GM23338 (cell line): ENCODE measurements at places on chromosomes 3 and 15.
A peak's percentile ranks its signal among the peaks of the same experiment; 100 is the strongest.

DNA sequence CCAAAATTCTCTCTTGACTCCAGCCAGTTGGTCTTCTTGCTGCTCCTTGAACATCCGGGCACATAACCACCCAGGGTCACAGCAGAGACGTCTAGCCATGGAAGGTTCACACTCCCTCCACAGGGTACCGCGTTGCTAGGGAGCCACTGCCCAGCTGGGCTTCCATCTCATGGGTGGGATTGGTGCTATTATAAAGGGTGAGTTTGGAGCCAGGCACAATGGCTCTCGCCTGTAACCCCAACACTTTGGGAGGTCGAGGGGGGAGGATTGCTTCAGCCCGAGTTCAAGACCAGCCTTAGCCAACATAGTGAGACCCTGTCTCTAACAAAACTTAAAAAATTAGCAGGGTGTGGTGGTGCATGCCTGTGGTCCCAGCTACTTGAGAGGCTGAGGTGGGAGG is 17.5 kb upstream of the SKOR1 start:
- DNase-seq = no peak

- DNase-seq = peak; percentile 77
Observed at GRCh38 chr3:50652709-50653108, 22.0 kb upstream of the DOCK3 start.

DNA sequence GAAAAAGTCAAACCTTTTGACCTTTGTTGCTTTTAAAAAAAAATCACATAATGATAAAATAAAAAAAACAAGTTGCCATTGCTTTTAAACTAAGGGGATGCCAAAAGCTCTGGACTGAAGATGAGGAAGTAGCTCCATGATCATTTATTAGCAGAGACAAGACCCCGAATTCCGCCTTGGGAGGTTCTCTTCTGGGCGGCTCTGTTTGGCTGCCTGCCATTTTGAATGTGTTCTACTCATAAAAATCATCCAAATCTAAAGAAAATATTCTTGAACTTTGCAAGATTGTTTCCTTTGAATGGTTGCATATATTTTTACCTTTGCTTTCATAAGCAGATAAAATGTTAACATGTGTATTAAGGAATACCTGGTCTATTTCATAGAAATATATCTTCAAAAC is 63.8 kb downstream of the NCEH1 start:
- DNase-seq = no peak

DNA sequence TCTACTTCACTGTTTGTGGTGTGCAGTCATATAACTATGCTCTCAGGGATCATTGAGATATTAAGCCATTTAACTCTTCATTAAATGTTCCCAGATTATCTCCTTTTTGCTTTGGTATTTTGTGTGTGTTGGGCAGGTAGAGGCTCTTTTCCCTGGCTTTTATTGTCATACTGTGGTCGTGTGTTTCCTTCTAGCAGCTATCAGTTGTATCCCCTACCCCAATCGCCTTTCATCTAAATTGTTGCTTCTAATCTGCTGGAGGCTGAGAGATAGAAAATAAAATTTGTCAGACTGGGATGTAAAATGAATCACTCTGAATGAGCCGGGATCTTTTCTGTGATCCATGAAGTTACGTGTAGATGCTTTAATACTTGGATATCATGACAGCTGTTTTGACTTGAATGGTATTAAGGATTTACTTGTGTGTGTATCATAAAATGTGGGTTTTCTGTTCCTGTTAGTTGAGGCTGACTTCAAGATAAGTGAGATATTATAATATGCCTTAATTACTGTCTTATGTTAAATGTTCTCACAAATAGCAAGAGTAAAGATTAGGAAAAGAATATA is 9.2 kb downstream of the NFKBIZ start:
- DNase-seq = no peak

- peak; percentile 85 for DNase-seq
Observed at GRCh38 chr15:65054333-65055200, 9.4 kb downstream of the SLC51B start.

- no peak for DNase-seq
Observed at GRCh38 chr3:196741249-196741889, 1.7 kb downstream of the PAK2 start.

GRCh38 chr15:65275728-65276126 is 11.0 kb downstream of the PARP16 start:
- no peak for DNase-seq

- no peak for DNase-seq
Observed at GRCh38 chr3:167862104-167862730, 126.7 kb downstream of the SERPINI1 start.

GRCh38 chr15:57288926-57289580 is 87.3 kb upstream of the CGNL1 start:
- DNase-seq = no peak

DNA sequence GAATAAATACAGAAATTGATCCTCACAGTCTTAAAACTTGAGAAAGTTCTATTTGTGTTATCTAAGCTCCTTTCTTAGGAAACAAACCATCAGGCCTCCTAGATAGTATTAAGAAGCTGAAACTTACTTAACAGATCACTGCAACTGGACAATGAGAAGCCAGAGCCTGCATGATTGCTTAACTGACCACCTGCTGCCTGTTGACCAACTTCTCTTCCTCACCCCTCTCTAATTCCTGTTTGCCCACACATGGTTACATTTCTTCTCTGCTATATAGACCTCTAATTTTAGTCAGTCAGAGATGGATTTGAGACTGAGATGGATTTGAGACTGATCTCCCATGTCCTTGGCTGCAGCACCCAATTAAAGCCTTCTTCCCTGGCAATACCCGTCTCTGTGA is 13.5 kb downstream of the CCPG1 start:
- no peak for DNase-seq

DNA sequence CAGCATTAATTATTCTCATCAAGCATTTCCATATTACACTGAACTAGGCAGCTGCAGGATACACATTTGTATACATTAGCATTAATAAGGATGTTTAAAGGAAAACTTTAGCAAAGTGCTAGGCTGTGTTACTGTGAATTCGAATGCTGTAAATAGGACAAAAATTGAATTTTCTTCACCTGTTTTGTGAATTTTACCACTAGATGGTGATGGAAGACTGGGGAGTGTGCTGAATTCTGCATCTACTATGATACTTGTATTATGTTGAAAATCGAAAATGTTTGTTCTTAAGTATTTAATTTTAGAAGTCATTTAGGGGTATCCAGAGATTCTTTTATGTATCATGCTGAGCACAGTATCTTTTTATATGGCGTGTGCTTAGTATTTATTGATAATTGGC is 12.3 kb upstream of the P2RY14 start:
- no peak for DNase-seq

DNA sequence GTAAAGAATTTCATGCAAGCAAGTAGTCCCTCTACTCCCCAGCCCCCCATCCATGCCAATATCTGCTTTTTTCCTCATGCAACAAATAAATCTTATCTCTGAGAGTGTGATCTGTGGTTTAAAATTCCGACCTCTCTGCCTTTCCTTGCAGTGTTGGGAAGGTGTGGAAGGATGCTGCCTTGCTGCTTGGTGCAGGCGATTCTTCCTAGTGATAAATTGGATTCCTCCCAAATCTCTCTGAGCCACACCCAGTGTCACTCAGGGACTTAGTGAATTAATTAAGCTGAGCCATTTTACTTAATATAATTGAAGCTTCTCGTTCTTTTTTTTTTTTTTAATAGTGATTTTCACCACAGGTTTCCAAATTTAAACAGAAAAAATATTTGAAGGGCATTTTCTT is 3.4 kb downstream of the GAP43 start:
- peak; percentile 19 for DNase-seq

GRCh38 chr3:57555306-57555705 is 768 bp upstream of the PDE12 start:
- no peak for DNase-seq

DNA sequence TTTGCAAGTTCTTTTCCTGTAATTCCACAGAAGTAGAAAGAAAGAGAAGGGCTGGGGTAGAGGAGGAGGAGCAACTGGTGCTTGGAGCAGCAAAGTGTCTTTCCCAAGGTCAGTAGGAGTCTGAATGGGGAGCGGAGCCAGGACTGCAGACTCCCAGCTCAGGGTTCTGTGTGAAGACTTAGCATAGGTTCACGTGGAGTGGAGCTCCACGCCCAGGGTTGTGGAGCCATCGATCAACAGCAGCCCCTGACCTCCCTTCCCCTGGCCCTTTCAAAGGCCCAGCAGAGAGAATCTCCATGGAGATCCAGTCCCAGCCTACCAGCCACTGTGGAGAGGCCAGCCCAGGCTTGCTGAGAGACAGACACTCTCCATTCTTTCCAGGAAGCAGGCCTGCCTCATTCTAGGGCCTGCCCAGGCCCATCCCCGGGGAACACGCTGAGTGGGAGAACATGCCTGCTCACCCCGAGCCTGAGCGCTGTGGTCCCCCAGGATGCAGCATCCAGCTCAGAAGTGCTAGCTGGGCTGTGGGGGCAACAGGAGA is 62.1 kb downstream of the CORO2B start:
- DNase-seq = no peak

GRCh38 chr15:70284438-70285214 is 186.9 kb upstream of the TLE3 start:
- DNase-seq = no peak

GRCh38 chr15:60043744-60044435 is 39.8 kb downstream of the FOXB1 start:
- no peak for DNase-seq

DNA sequence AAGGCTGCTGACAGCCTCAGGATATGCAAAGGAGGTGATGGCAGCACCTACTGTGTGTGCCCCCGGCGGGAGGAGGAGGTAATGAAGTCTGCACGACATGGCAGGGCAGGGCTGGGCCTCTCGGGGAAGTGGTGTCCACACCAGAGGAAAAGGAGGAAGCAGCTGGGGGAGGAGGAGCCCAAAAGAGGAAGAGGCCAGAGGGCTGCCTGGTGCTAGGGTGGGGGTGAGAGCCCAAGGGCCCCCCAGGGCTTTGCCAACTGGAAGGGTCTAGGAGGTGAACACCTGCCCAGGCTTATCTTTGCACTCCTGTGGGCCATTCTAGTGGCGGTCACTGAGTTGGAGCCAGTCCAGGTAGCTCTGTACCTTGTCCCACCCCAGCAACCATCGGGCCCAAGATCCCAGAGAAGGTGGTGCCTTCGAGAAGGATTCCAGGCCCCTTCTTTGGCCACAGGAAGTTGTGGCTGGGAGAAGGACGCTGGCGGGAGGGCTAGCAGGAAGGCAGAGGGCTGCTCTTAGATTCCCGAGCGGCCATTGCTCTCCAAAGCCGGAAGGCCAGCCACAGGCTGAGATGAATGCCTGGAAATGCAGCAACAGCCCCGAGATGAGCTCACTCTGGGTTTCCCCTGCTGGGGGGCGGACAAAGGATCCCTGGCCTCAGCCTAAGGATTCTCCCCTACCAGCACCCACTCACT is 7.0 kb downstream of the GNAI2 start:
- peak; percentile 60 for DNase-seq

DNA sequence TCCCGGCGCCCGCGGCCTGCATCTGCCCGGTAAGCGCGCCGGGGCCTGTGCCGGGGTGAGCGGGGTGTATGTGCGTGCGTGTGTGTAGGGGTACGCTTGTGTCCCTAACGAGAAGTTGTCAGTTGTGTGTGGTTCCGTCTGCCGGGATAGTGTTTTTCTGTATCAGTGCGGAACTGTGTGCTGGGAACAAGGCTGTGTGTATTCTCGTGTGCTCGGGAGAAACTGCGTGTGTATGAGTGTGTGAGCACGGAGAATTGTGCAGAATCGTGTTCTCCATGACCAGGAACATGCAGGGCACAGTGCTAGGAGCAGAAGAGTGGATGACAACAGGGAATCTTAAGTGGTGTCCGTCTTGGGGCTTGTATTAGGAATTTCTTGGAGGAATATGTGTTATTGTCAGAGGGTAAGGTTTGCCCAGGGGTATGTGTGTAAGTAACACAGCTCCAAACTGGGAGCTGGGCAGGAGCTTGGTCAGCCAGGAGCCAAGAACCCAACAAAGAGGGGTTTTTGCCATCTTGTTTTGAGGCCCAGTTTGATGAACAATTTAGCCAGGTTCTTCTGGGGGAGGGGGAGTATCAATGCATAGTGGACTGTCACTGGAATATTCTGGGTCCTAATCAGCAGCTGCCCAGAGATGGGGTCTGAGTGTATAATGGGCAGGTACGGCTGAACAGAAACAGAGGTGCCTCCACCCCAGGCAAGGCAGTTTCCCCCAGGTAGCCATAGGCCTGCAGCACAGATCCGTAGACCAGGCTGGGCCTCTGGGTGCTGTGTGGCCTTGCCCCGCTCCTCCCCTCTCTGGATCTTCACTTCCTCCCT is 2.1 kb downstream of the ISL2 start:
- no peak for DNase-seq

DNA sequence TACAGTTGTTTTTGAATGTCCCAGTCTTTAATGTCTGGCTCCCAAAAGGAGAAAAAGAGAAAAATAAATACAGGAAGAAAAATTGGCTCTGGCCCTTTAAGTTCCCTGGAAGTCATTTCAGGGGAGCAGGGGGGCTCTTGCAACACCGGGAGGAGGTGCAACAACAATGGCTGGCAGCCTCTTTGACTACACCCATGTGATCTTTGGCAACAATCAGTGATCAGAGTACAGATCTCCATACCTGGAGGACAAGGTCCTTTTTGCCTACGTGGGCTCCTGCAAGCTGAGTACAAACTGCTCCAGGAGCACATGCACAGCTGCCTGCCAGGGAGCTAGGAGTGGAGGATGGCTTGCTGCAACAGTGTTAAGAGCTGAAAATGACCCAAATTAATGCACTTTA is 63.9 kb downstream of the GLCE start:
- peak; percentile 68 for DNase-seq

GRCh38 chr3:69716119-69716518 is 23.1 kb upstream of the MITF start:
- no peak for DNase-seq

- no peak for DNase-seq
Observed at GRCh38 chr3:112925969-112926368, 48.9 kb downstream of the CD200R1 start.

GRCh38 chr3:37189109-37189508 is 14.7 kb upstream of the LRRFIP2 start:
- DNase-seq = no peak

- DNase-seq = peak; percentile 73
Observed at GRCh38 chr3:135050536-135050935, 255.5 kb downstream of the EPHB1 start.

DNA sequence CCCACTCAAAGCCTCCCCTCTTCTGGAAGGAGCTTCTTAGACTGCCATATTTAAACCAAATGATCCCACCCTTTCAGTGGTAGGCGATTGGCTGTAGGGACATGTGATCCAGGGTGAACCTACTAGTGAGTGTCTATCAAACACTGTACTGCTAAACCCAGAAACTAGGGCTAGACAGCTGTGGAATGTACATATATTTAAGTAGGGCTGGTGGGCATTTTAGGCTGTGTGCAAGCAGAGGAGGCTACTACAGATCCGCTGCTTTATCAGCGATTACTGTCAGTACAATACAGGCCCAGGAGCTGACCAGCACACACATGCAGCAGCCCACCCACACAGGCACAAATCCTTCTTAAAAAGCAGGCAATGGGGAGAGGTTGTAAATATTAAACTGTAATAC is 15.4 kb upstream of the LARP6 start:
- DNase-seq = no peak

DNA sequence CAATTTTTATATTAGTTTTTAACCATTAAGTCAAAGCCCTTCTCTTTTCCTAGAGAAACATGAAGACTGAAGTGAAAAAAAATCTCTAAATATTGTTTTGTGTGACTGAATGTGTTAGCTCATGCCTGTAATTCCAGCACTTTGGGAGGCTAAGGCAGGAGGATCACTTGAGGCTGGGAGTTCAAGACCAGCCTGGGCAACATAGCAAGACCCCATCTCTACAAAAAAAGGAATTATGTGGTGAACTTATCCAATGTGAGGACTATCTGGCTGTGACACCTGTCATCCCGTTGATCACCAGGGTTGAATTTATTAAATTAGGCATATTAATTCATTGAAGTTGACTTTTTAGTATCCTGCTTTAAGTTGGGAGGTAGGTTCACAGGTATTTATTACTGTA is 13.0 kb downstream of the SMC4 start:
- no peak for DNase-seq

GRCh38 chr3:123749711-123750110 is 134.4 kb downstream of the MYLK start:
- no peak for DNase-seq
